ENCODE measurements at places on chromosomes 13 and 19. TPM values are rescaled to one million over a fixed set of nuclear protein-coding genes. Genes with fewer than 3 reads are reported as not detected.

Gene TUBA3C
- total RNA-seq = not detected

Gene SMIM44
- total RNA-seq = not detected

Gene BSPH1
- not detected for total RNA-seq

Gene TLE6
- 0.12 TPM for total RNA-seq

Gene APC2
- total RNA-seq = 0.08 TPM

Gene FAM124A
- 0.30 TPM for total RNA-seq

Gene SLC15A1
- not detected for total RNA-seq

Gene TMEM255B
- total RNA-seq = 3.0 TPM

Gene PTPRH
- 2.5 TPM for total RNA-seq

Gene KLF1
- total RNA-seq = 0.12 TPM

Gene PSG2
- total RNA-seq = not detected

Gene SIGLEC8
- total RNA-seq = not detected

Gene NCCRP1
- not detected for total RNA-seq

Gene CARM1
- 23.2 TPM for total RNA-seq

Gene IGSF23
- 0.08 TPM for total RNA-seq

Gene PGLYRP1
- total RNA-seq = not detected

Gene KLK11
- total RNA-seq = not detected

Gene LHFPL6
- total RNA-seq = 46.1 TPM

Gene FCGBP
- total RNA-seq = 0.15 TPM

Gene FFAR1
- not detected for total RNA-seq

Gene ZNF90
- 1.6 TPM for total RNA-seq

Gene ZNF585A
- total RNA-seq = 2.5 TPM

Gene ZNF506
- 7.6 TPM for total RNA-seq

Gene PLIN5
- not detected for total RNA-seq

Gene CCDC122
- 5.9 TPM for total RNA-seq

Gene UHRF1
- 27.5 TPM for total RNA-seq

Gene NPAS1
- total RNA-seq = 0.12 TPM

Gene DCT
- 0.12 TPM for total RNA-seq

Gene CACNA1A
- total RNA-seq = 5.0 TPM

Gene SKA3
- 2.0 TPM for total RNA-seq

Gene KCNRG
- 3.5 TPM for total RNA-seq

Gene CATSPERD
- not detected for total RNA-seq

Gene TIMM50
- 46.9 TPM for total RNA-seq

Gene LRP3
- total RNA-seq = 35.6 TPM

Gene MLLT1
- total RNA-seq = 2.3 TPM

Gene POMP
- 27.0 TPM for total RNA-seq

Gene PCDH9
- total RNA-seq = 3.2 TPM

Gene DMKN
- 49.4 TPM for total RNA-seq

Gene ANGPTL8
- total RNA-seq = not detected

Gene CKM
- not detected for total RNA-seq

Gene VSTM1
- not detected for total RNA-seq

Gene TGFB1
- 8.9 TPM for total RNA-seq
